ENCODE measurements at places on chromosomes 7 and 10. TPM values are rescaled to one million over a fixed set of nuclear protein-coding genes. Genes with fewer than 3 reads are reported as not detected.

GRCh38 chr10:4199196-4199595, 414.2 kb upstream of the KLF6 start:
- no peaks in the 10 kb centered on the region for H3K27me3 ChIP-seq
- H3K4me3 ChIP-seq: no peak overlapping the region
- no peak for DNase-seq
- H3K36me3 ChIP-seq: no peaks in the 10 kb centered on the region

GRCh38 chr7:109224100-109224499, 654.4 kb downstream of the DNAJB9 start:
- no peaks in the 10 kb centered on the region for H3K36me3 ChIP-seq
- H3K4me3 ChIP-seq: no peak overlapping the region

DNA sequence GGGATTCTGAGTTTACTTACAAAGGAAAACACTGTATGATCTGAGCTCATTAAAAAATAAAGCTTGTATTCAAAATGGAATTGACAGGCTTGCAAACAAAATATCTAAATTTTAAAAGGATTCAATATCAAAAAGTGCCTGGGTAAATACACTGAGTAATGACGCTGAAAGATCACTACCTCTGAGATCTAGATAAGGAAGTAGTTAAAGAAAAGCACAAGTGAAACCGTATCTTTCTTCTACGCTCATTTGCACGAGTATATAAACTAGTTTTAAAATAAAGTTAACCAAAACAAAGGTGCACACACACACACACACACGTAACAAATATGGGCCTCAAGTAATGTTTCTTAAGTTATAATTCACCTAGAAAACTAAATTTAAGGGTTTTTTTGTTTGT, 93.4 kb downstream of the SNX13 start:
- H3K27ac ChIP-seq: no peak overlapping the region
- no peaks in the 10 kb centered on the region for H3K4me1 ChIP-seq
- H3K36me3 ChIP-seq: no peaks in the 10 kb centered on the region
- DNase-seq: no peak

GRCh38 chr7:31071645-31072029, 19.5 kb downstream of the ADCYAP1R1 start:
- no peaks in the 10 kb centered on the region for H3K36me3 ChIP-seq
- H3K27ac ChIP-seq: no peak overlapping the region
- no peak for DNase-seq
- H3K27me3 ChIP-seq: no peaks in the 10 kb centered on the region
- H3K4me1 ChIP-seq: no peaks in the 10 kb centered on the region

- H3K27ac ChIP-seq: no peak overlapping the region
- DNase-seq: no peak
- no peaks in the 10 kb centered on the region for H3K27me3 ChIP-seq
- no peaks in the 10 kb centered on the region for H3K36me3 ChIP-seq
Observed at GRCh38 chr7:83504330-83504729, 144.6 kb downstream of the SEMA3E start.

GRCh38 chr10:119216127-119216526, 8.8 kb downstream of the GRK5 start:
- H3K4me3 ChIP-seq: no peak overlapping the region
- no peak for DNase-seq
- H3K4me1 ChIP-seq: no peaks in the 10 kb centered on the region
- no peak overlapping the region for H3K27ac ChIP-seq
- H3K27me3 ChIP-seq: no peaks in the 10 kb centered on the region
- H3K36me3 ChIP-seq: no peaks in the 10 kb centered on the region

DNA sequence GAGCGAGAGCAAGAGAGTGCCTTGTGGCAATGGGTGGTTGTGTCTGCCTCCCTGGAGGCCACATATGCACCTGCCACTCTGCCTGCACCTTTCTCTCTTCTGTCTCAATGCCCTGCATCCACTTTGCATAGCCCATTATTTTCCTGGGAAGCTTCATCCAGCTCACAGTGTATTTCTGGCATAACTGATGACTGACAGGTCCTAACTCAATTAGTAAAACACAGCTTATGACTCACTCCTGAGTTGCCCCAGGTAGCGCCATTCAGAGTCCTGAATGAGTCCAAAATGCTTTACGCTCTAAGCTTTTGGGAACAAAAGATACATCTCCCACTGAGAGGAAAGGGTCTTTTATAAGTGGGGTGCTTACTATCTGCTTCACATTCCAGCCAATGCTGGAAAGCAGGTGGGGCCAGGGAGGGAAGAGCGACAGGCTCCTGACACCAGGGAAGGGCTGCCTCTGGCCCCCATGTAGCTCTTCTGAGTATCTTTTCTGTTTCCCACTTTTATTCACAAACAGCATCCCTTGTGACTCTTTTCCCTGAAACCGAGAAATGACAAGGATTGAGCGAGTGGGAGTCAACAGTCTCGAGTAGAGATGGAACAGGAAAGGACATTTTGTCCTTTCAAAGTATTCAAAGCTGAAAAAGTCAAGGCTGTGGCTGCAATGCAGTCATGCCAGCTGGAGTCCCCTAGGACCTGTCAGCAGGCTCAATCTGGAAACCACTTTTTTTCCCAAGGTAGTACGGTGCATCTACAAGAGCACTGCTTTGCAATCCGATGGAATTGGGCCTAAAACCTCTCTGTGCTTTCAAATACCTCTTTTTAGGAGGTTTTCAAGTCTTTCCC, 479.3 kb upstream of the PODXL start:
- no peak overlapping the region for H3K4me3 ChIP-seq
- no peaks in the 10 kb centered on the region for H3K4me1 ChIP-seq
- H3K27me3 ChIP-seq: no peaks in the 10 kb centered on the region
- no peak for DNase-seq
- H3K36me3 ChIP-seq: no peaks in the 10 kb centered on the region
- no peak overlapping the region for H3K27ac ChIP-seq

DRGX gene
- not detected for total RNA-seq

DNA sequence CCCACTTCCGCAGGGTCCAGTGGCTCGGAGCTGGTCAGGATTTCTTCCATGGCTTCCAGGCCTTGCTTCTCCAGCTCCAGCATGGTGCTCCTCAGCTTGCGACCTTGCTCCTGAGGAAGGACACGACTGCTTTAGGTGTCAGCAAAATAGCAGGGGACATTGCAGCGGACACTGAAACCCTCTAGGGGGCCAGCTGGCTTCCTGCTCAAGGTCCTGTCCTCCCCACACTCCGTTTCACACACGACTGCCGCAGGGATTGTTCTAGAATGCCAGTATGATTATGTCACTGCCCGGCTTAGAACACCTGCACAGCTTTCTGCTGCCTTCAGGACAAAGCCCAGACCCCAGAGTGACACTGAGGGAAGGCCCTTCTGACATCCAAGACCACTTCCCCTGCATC, 65.6 kb downstream of the SCRN1 start:
- H3K4me3 ChIP-seq: no peak overlapping the region
- no peak for DNase-seq
- no peaks in the 10 kb centered on the region for H3K27me3 ChIP-seq
- H3K27ac ChIP-seq: no peak overlapping the region
- no peaks in the 10 kb centered on the region for H3K36me3 ChIP-seq

DNA sequence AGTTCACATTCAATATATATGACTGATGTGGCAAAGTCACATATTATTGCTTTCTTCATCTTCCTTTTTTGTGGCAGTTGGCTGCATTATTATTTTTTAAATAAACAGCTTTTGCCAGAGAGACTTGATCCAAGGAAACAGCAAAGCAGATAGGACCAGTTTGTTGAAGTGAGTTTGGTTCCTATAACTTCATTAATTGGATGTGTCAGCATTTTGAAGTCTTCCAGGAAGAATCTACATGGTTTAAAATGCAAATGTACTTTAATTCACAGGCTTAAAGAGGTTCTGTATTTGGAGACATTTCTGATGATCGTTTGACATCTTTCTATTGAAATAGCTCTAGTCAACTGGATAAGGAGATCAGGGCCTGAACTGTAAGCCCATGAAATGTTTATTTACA, 13.2 kb downstream of the UBE2D1 start:
- no peaks in the 10 kb centered on the region for H3K36me3 ChIP-seq
- H3K27ac ChIP-seq: no peak overlapping the region
- H3K4me1 ChIP-seq: no peaks in the 10 kb centered on the region
- H3K4me3 ChIP-seq: no peak overlapping the region

TRIL gene
- total RNA-seq: 1.2 TPM

UBE2H gene
- total RNA-seq: 58.3 TPM

GRCh38 chr7:45885264-45885882, 2.9 kb upstream of the IGFBP1 start:
- H3K4me1 ChIP-seq: no peaks in the 10 kb centered on the region
- no peaks in the 10 kb centered on the region for H3K36me3 ChIP-seq
- H3K27me3 ChIP-seq: no peaks in the 10 kb centered on the region
- no peak overlapping the region for H3K27ac ChIP-seq
- no peak for DNase-seq

NCOA4 gene
- total RNA-seq: 110 TPM

GRCh38 chr10:116271593-116272439, 1.2 kb downstream of the GFRA1 start:
- H3K36me3 ChIP-seq: no peaks in the 10 kb centered on the region
- DNase-seq: no peak
- H3K27ac ChIP-seq: peak overlapping the region; percentile 67
- H3K4me3 ChIP-seq: peak overlapping the region; percentile 36
- H3K4me1 ChIP-seq: no peaks in the 10 kb centered on the region

ICA1 gene
- 42.9 TPM for total RNA-seq

- DNase-seq: no peak
- no peaks in the 10 kb centered on the region for H3K27me3 ChIP-seq
- H3K4me1 ChIP-seq: peaks cover 15% of the 10 kb centered on the region
- no peaks in the 10 kb centered on the region for H3K36me3 ChIP-seq
Observed at GRCh38 chr10:92757711-92758104, 68.0 kb downstream of the HHEX start.

NOC3L gene
- total RNA-seq: 7.2 TPM
